ENCODE measurements at places on chromosomes 5 and 9.

DNA sequence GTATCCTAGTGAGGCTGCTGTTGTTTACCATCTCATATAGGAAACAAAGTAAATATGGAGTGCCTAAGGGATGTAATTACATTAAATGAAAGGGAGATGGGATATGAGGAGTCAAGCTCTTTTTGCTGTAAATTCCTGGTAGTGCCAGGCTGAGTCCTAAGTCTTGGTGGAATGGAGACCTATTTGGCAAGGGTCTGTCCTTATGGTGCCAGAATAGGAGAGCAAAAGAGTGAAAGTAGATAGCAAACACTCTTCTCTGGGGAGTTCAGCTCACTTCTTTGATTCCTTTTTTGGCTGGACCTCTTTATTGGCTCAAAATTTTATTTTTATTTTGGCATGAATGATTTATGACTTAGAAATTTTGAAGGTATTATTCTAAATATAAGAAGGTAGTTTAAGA, 380.8 kb downstream of the TMEM232 start:
- no peak for DNase-seq

DNA sequence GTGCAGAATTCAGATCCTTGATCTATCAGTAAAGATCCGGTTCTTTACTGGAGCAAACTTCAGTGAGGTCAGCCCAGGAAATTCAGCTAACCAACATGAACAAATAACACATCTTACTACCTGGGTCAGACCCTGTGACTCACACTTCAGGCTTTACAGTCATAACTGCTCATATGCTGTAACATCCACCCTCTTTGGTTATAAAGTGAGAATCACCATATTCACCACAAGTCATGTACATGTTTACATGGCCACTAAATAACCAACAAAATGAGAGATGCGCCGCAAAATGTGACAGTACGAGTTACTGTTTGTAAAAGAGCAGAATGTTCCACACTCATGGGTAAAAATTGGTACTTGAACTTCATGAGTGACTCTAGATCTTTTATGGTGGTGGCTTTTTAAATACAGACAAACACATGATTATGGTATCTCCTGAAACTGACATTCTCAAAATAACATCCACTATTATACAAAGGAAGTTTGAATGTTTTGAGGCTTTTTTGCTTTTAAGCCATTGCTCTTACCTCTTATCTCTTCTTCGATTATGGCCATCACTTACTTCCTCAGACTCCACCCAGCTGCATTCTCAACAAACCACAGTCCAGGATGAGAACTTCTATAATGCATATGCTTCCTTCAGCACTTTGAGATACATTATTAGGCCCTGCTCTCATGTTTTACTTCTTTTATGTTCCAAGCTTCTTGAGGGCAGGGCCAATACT, 516.6 kb downstream of the RAB3C start:
- DNase-seq = peak; percentile 85

- no peak for DNase-seq
These were observed 70.3 kb upstream of the EQTN start for GRCh38 chr9:27367175-27367798.

DNA sequence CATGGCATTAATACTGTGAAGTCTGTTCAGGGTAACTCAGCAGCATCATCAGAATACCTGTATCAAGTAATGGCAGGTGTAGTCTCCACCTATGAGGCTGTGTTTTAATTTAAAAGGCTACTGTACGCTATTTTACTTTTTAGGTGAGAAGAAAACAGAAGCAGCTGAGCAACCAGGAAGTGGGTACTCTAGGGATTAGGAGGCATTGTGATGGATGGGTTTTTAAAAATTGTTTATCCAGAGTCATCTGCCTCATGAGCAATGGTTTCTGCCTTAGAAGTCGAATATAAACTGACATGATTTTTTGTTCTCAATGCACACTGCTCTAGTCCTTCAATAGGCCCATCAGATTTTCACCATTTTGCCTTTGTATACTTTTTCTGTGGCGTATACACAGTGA, 42.6 kb downstream of the PSIP1 start:
- no peak for DNase-seq

DNA sequence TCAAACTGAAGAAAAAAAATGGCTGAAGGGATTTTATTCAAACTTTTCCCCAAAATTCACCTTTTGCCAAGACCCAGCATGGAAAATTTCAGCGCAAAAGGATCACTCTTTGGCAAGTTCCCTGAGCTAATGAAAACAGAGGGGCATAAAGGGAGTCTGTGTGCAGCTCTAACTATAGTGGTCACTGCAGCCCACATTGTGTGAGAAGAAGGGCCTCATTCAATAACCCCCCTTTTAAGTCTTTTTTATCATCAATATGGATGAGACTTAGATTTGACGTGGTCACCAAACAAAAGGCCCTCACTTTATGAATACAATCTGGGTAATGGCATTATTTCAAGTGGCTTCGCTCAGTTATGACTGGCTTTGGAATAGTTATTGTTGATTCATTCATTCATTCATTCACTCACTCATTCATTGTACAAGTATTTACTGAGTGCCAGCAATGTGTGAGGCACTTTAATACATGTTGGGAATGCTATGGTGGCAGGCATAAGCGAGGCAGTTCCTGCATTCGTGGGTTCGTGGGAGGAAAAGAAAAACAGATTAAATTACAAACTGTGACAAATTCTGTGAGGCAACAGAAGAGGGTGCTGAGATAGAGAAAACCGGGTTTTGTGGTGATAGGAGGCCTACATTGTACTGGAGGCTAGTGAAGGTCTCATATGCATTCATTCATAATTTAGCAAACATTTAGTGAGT, 145.7 kb upstream of the KLF4 start:
- peak; percentile 42 for DNase-seq

DNA sequence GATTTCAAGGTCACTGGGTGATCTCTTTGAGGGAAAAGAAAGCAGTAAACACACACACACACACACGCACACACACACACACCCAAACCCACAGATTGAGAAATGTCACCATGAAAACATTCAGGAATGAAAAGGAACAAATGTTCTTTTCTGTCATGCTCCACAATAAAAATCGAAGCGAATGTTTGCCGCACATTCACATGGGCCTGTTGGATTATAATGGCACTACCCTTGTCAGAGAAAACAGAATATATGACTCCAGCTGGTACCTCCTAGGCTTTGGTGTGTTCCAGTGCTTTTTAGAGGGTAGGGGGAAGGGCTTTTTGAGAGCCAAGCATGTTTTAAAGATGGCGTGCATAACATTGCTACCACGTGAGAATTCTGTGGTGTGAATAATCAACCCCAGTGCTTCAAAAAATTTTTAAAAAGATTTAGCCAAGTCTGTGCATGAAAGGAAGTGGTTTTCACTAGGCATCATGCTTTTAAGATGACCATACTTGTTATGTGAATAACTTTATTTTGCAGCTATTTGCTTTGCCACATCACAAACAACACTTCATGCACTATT, 120.8 kb upstream of the ZNF608 start:
- peak; percentile 93 for DNase-seq

Measured in fibroblast of skin of right biceps (primary cell).